HL-60 (cell line): ENCODE measurements at places on chromosomes 1 and 21.

DNA sequence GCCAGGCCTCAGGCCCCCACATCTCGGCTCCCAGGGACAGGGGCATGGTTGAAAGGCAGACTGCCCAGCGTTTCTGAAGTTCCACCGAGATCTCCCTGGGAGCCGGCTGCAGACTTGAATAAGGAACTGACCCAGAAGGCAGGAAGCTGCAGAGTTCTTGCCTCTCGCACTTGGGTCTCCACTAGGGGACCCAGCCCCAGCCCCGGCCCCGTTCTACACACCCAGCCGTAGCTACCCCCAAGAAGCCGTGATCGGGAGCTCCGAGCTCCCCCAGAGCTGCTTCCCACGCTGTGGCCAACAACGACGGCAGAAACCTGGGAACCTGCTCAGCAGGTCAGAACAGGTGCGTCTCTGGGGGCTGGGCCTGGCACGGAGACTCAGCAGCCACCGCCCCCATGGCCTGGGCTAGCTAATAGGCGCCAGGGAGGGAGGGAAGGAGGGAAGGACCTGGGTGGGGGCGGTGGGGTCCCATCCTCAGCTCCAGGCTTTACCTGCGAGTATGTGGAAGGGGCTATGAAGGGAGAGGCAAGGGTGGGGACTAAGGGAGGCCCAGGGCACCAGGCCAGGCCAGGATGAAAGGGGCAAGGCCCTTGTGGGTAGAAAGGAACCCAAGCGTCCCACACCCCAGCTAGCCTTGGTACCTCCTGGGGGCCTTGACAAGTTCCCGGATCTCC lies at the start of gene NECTIN4:
TSS of gene NECTIN4 (minus strand) at position 308 of the 674 bp plus-strand sequence. CDS start at position 46, 262 bp downstream.
- no peak for DNase-seq

GRCh38 chr1:228212415-228212965 lies 4.6 kb downstream of the OBSCN start:
- DNase-seq = no peak

- DNase-seq = no peak
These were observed 45.7 kb downstream of the CAPZB start for GRCh38 chr1:19439464-19440171.

GRCh38 chr1:157725221-157725577 lies 24.6 kb upstream of the FCRL3 start:
- DNase-seq = peak; percentile 18

- DNase-seq = no peak
These were observed 13.2 kb upstream of the SLC45A3 start for GRCh38 chr1:205693421-205693991.

- DNase-seq = no peak
These were observed 6.8 kb upstream of the SLC22A15 start for GRCh38 chr1:115969509-115969908.

DNA sequence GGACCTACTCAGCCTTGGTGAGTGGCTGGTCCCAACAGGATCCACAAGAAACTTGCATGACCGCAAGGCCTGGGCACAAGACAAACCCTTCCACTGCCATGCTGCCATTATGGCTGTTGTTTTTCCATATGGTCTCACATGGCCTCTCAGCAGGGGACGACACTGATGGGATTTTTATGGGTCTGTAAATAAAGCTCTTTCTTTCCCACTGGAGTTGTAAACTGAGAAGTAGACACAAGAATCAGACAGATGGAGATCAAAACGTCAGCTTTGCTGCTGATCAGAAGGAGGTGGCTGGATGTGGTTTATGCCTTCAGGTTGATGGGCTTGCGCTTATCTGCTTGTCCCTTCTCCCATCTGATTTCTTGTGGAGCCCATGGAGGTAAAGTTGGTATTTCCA lies 138.1 kb upstream of the KCNJ6 start:
- DNase-seq = no peak

GRCh38 chr21:44071359-44072104 lies 35.7 kb upstream of the PWP2 start:
- DNase-seq = no peak

DNA sequence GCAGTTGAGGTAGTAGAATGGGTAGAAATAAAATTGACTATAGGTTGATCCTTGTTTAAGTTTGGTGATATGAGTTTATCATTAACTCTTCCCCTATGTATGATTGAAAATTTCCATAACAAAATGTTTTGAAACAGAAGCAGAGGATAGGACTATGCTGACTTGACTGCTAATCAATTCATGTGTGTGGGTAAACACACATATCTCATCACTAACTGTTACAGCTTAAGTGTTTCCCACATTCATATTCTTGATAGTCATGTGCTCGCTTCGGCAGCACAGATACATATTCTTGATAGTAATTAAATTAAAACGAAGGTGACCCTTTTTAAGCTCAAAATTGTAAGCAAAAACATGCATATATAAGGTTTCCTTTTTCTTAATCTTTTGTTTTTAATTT lies 68.2 kb upstream of the SAMSN1 start:
- DNase-seq = no peak

GRCh38 chr1:163130225-163130856 lies 61.2 kb downstream of the RGS4 start:
- DNase-seq = no peak

DNA sequence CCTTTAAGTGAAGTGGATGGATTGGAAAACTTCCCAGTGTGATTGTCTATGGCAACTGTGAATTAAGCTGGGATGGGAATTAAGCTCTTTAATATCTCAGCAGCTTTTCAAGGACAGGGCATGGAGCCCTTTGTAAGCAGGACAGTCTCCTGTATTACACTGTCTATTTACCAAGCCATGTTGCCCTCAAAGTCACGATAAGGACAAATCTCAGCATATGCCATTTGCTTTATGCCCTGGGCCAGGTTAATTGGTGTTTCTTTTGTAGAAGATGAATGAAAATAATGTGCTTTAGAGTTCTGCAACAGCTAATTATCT lies 17.6 kb downstream of the UTP25 start:
- no peak for DNase-seq

GRCh38 chr1:119160866-119161265 lies 20.4 kb upstream of the WARS2 start:
- no peak for DNase-seq

GRCh38 chr1:50348449-50349241 lies 74.6 kb downstream of the DMRTA2 start:
- DNase-seq = peak; percentile 53

GRCh38 chr1:98496256-98496995 lies 165.1 kb upstream of the SNX7 start:
- no peak for DNase-seq

DNA sequence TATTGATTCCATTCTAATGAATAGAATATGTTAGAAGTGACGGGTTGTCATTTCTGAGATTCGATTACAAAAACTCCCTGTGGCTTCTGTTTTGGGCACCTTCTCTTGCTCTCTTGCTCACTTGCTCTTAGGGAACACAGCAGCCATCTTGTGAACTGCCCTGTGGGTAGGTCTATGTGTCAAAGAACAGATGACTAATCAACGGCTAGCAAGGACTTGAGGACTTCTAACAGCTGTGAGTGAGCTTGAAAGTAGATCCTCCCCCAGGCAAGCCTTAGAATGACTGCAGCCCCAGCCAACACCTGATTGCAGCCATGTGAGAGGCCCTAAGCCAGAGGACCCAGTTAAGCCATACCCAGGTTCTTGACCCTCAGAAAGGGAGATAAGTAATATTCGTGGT lies 49.3 kb downstream of the AZIN2 start:
- DNase-seq = no peak

GRCh38 chr1:218249338-218250140 lies 35.6 kb upstream of the RRP15 start:
- DNase-seq = no peak

- DNase-seq = no peak
These were observed 36.6 kb downstream of the GJA5 start for GRCh38 chr1:147723691-147724323.

DNA sequence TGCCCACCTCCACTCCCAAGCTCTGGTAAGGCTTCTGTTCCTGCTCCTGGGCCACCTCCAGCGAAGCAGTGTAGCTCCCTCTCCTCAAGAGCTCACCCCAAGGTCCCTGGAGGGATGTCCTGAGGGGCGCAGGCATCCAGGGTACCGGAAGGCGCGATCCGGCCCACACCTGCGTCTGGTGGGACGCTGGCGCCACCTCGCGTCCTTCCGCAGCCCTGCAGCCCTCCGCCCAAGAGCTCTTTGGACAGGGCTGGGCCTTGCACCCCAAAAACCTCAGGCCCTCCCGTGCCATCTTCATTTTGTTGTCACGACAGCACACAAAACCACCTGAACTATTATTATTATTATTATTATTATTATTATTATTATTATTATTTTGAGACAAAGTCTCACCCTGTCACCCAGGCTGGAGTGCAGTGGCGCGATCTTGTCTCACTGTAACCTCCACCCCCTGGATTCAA lies 49.2 kb upstream of the PAX7 start:
- DNase-seq = peak; percentile 15

DNA sequence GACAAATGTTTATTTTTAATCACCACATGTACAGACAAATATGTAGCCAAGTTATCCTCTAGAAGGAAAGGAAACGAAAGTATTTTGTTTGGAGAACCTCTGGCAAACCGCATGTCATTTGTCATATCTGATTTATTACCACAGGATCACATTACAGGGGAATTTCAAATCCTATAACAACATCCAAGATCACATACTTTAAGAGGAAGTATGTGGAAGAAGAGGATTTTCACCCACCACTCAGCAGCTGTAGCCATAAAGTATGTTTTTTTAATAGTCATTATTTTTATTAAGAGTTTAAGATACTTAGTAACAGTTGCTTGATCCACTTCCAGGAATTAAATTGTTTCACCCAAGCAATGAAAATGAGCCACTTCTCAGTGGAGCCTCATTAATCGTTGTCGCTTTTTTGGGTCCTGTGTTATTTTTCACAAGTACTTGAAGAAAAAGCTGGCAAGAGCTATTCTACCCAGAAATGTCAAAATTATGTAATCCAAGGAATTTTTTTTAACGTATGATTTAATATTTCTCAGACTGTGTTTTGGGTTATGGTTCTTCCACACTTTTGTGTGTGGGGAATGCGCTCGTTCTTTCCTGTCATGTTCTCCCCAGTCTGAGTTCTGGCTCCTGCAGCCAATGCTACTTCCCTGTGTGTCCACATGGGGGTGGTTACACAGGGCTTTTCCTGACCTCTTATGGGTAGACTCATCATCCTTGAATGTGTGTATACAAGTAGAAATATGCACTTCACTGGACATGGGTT lies 6.9 kb downstream of the SERTAD4 start:
- no peak for DNase-seq

DNA sequence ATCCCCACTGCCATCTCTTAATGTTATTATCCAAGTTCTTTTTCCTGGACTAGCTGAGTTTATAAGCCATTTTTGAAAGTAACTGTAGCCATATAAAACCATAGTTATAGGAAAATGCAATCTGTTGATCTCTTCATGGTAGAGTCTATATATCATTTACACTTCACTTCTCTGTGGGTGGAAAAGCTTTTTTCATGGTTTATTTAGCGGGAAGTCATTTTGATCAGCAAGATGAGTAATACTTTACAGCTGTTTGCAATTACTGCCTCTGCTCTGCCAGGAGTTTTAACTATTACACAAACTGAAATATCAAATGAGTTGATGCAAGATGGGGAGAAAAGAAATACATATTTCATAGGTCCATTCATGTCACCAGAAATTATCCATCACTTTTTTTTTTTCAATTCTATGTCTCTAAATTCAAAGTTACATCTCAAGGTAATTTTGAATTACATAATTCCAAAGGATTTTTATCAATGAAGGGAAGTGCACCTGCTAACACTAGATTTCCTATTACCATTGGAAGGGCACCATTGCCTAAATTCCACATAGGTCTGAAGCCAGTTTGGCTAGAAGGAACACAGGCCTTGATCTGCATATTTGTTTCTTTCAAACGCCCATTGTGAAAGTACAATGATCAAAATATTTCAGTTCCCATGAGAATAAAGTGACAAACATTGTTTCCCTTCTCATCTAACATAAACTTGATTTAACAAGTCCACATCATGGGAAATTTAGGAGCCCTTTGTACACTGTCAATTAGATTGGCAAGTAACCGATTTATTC lies 296.7 kb downstream of the ZNF326 start:
- DNase-seq = no peak
